Jurkat, Clone E6-1 (cell line): ENCODE measurements at places on chromosomes 7 and 10.

GRCh38 chr10:97435211-97435610, 9.2 kb downstream of the PGAM1 start:
- DNase-seq: no peak

GRCh38 chr7:121301446-121302213, 27.2 kb upstream of the WNT16 start:
- no peak for DNase-seq

DNA sequence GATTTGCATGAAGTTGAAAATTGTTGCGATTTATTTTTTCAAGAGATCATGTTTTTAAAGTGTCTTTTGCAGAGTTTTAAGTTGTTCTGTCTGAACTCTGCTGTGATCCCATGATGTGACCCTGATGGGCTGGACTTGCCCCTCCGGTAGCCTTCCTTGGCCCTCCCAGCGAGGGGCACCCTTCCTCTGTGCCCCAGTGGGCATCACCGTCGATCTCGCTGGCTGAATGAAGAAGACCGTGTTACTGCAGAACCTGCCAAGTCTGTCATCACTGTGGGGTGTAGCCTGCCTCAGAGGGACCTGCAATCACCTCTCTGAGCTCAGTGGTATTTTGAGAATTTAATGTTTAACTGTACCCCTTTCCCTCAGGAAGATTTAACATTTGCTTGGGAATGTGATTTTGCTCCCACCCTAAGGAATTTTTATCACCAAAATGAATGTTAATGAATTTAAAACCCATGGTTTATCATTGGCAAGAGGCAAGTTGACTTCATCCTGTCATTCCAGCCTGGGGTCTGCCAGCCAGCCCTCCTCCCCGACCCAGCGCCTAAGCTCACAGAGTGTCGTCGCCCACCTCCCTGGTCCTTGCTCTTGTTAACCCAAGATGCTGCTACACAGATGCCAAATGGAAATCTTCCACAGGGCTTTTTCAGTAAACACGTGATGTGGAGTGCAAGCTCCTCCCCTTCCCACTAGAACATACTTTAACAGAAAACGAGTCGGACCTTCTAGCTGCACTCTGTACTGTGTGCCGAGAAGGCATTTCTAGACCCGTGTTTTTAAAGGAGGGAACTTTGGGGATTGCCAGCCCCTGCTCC, 115.4 kb downstream of the NT5C2 start:
- DNase-seq: no peak

- no peak for DNase-seq
These were observed at the start of gene CLEC5A for GRCh38 chr7:141946796-141947195. Gene CLEC5A, minus strand, starts transcription at chr7:141946974. Its CDS starts 682 bp downstream, at chr7:141946292.

DNA sequence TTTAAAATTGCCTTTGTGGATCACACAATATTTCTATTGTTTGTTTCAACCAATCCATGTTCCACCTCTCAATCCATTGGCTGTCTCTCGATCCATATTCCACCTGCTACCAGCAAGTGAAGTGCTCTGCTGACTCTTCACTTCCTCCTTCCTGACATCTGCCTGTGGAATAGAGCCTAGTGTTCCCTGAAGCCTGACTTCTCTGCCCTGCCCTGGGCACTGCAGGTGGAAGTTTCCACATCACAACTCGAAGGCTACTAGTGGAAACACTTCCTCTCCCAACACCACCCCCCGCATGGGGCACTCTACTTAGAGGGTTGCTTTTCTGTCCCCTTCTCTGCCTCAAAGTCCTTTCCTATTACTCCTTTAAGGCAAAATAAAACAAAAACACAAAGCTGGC, 563.8 kb upstream of the IGFBP3 start:
- DNase-seq: no peak

- no peak for DNase-seq
These were observed 24.2 kb upstream of the MGMT start for GRCh38 chr10:129442866-129443265.

- DNase-seq: no peak
These were observed 16.5 kb upstream of the CREB5 start for GRCh38 chr7:28395831-28396230.

DNA sequence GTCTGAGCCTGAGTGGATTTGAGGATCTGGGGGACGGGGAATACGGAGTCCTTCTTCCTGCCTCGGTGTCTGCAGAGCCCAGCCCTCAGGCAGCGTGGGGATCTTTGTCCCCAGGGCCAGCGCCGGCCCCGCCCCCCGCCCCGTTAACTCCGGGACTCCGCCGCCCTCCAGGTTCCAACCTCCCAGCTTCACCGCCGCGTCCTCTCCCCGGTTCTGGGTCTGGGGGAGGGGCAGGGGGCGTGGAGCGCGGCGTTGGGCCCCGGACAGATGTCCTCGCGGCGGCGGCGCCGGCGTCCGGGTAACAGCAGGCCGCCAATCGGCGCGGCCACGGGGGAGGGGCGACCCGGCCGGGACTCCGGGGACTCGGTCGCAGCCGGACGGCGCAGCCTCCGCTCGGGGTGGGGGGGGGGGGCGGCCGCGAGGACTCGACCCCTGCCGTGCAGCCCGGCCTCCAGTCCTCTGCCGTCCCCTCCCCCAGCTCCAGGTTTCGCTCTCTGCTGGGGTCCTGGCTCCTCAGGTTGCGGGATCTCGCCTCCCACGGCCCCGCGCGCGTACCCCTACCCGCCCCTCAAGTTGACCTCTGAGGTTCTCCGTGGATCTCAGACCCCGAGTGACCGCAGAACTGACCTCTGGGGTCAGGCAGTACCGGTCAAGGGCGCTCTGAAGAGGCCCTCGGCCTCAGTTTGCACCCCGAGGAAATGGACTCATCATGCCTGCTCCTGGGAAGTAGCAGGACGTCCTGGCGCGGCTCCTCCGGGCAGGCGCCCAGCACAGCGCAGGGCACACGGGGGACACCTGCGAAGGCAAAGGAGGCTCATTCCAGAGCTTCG, 2.3 kb upstream of the ELFN1 start:
- DNase-seq: no peak

- DNase-seq: no peak
These were observed 1.0 kb downstream of the AP1S1 start for GRCh38 chr7:101155303-101155702.

GRCh38 chr10:130049244-130049643, 61.4 kb downstream of the C10orf143 start:
- no peak for DNase-seq

- no peak for DNase-seq
These were observed 61.4 kb downstream of the CREB5 start for GRCh38 chr7:28473571-28474281.

DNA sequence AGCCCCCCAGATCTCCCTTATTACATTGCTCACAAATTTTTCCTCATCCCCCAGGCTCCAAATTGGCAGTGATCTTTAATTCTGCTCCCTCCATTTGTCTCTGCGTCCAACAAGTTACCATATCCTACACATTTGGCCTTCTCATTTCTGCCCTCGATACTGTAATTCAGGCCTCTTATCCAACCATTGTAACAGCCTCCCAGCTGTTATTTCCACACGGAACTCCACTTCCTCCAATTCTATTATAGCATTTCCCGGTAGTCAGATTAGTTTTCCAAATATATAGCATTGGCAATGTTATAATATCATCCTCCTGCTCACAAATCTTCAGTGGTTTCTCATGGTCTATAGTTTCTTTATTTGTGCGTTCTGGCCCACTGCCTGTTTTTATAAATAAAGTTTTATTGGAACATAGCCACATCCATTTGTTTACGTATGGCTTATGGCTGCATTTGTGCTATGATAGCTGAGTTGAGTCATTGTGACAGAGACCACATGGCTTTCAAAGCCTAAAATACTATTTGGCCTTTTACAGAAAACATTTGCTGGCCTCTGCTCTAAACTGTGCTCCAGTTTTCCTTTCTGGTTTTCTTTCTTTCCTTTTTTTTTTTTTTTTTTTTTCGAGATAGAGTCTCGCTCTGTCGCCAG, 126.5 kb upstream of the ZNF438 start:
- DNase-seq: no peak

DNA sequence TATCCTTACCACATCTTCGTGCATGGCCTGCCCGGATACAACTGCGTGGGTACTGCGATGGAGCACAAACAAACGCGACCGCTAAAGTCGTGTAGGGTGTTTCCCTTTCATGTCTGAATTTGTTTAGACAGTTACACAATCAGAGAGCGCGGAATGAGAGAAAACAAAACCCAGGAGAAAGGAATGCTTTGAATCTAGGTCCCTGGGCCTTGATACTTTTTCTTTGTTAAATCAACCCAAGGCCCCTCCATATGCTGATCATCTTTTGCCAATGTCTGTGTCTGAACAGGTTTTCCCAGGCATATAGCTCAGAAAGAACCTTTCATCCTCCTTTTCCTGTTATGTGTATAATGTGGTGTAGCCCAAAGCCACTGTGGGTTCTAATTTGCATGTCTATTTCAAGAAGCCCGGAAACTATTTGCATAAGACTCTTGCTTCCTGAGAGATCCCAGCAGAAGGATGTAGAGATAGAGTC, 145.8 kb downstream of the FRMD4A start:
- peak; percentile 87 for DNase-seq

- no peak for DNase-seq
These were observed 107.1 kb upstream of the NRP1 start for GRCh38 chr10:33441561-33441960.

DNA sequence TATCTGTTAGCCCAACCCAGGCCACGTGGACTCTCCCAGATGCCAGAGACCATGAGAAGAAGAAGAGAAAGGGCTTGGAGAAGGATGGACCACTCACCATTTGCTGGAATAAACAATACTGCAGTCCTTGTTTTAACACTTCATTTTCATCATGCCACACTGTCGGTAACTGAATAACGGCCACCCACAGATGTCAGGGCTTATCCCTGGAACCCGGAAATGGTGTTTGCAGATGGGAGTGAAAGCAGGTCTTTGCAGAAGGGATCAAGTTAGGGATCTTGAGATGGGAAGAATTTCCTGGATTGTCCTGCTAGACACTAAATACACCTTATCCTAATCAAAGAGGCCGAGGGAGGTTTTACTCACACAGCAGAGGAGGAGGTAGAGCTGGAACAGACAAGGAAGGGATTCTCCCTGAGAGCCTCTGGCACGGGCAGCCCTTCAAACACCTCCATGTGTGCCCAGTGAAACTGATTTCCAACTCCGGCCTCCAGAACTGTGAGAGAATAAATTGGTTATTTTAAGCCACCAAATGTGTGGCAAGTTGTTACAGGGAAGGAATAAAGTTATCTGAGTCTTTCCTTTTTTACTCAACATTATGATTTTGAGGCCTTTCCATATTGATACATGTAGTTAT, 56.3 kb upstream of the SFMBT2 start:
- no peak for DNase-seq

DNA sequence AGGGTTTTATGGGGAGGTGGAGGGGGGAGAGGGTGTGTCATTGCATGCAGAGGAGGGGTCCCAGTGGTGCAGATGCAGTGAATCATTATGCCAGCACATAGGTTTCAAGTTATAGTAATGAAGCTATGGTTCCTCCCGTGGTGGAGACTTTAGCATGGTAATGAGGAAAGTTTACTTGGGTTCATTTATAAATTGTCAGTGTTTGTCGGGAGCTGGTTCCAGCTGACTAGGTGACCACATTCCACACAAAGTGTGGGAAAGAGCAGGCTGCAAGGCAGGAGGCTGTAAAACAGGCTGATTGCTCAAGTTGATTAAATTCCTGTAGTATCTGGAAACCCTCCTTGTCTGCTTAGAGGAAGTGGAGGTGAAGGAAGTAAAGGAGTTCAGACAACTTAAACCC, 78.9 kb downstream of the SRI start:
- DNase-seq: no peak

GRCh38 chr7:7792056-7792455, 73.6 kb upstream of the RPA3 start:
- no peak for DNase-seq

DNA sequence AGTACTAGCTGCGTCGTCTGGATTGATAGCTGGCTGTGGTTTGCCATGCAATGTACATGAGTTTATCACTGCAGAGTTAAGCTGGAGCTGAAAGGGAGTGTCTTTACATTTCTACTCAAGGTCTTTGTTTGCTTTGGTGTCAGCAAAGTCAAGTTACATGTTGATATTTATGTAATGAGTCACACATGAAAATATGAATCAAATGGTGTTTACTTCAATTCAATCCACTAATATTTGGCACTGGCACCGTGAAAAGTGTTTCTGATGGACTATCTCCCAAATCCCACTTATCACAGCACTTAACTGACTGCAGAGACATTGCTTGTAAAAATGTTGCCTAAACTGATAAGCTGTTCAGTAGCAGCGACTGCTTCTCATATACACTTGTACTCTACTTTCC, 395.9 kb downstream of the TFEC start:
- DNase-seq: no peak

DNA sequence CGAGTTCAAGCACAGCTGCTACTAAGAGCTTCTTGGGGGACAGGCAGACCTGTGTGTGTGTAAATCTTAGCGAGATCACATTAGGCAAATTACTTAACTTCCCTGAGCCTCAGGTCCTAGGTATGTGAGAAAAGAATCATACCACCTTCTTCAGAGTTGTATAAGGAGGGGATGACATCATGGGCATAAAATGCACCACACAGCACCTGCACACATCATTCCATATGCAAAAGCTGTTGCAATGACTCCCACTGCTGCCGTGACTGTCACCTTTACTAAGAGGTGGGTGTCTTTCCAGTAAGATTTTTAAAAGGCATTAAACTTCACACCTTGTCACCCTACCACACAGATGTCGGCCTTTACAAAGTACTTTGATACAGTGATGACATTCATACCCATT, 146.0 kb downstream of the FANK1 start:
- DNase-seq: no peak

GRCh38 chr7:20064974-20065862, 152.0 kb downstream of the MACC1 start:
- peak; percentile 87 for DNase-seq

- no peak for DNase-seq
These were observed 245.6 kb downstream of the BICC1 start for GRCh38 chr10:58758321-58758720.

- no peak for DNase-seq
These were observed 1184.1 kb downstream of the TYW1 start for GRCh38 chr7:68180761-68181160.

DNA sequence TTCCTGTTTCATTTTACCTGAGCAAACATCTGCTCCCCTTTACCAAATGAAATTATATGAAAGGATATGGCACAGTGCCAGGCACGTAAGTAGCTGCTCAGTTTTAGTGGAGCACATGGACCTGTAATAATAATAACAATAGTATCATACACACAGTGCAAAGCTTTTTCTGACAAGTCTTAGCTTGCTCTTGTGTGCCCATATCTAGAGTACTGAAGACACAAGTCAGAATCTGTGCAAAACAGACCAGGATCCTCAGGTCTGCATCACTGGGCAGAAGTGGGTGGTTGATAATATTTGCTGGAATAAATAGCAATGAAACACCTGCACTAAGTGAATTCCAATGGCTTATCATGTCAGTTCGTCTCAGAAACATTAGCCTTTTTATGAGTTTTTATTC, 85.5 kb upstream of the DKK1 start:
- DNase-seq: no peak

GRCh38 chr7:516606-517456, 2.8 kb downstream of the PDGFA start:
- DNase-seq: no peak

- DNase-seq: no peak
These were observed 8.1 kb downstream of the PGAM2 start for GRCh38 chr7:44057181-44057848.
